Choroid plexus epithelial cell (primary cell): ENCODE measurements at places on chromosomes 3 and 15.

GRCh38 chr3:54527953-54528352 lies 399.9 kb downstream of the LRTM1 start:
- no peak for DNase-seq

- DNase-seq = no peak
Observed at GRCh38 chr3:102336130-102336529, 98.7 kb upstream of the ZPLD1 start.

GRCh38 chr3:157606011-157606851 lies 103.0 kb upstream of the VEPH1 start:
- peak; percentile 80 for DNase-seq

DNA sequence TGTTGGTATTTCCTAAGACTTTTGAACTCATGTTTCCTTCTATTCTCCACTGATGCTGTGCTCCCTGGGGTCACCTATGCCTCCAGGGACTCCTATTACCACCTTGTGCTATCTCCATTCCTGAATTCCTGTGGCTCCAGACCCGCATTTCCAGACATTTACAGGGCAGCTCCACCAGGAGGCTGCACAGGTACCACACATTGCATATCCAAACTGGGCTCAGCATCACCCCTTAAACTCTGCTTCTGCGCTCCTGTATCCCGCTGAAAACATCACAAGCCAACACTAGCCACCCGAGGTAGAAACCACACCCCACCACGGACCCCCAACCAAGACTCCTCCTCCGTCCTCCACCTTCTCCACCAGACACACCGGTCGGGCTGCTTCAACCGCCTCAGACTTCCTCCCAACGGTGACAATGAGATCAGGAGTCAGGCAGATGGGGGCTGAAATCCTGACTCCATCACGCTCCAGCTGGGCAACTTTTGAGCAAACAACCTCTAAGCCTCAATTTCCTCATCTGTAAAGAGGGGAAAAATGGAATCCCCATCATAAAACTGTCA lies 10.4 kb downstream of the TNK2 start:
- no peak for DNase-seq

DNA sequence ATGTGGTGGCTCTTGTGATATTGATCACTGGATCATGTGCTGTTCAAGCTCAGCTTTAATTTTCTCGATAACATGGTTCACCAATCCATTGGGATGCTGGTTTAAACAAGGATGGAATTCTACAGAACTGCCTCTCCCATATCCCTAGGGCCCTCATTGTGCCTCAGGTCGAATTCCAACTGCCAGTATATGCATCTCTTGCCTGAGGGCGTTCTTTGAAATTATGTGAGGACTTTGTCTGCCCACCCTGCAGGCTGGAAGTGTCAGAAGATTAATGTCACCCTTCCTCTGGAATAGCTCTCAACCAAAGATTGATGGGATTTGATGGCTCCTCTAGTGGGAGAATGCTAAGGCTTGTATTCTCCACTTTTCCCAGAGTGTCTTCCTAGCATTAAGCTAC lies 175.6 kb upstream of the GALNT15 start:
- DNase-seq = no peak

DNA sequence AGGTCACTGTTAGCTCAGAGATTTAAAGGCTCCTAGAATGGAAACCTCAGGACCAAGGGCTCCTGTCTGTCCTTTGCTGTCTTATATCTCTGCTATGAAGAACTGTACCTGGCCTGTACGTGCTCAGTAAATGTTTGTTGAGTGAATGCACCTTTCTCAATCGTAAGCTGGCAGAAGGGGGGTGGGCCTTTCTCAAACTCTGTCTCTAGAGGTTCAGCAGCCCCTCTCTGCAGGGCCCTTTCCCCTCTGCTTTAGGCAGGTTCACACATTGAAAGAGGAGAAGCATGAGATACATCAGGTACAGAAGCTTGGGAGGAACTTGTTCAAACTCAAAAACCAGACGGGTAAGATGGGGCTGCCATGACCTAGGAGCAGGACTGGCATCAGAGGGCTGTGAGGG lies 155.6 kb downstream of the GOLGA6L4 start:
- DNase-seq = no peak

- DNase-seq = peak; percentile 90
Observed at GRCh38 chr3:124846189-124846588, 41.0 kb downstream of the ITGB5 start.

DNA sequence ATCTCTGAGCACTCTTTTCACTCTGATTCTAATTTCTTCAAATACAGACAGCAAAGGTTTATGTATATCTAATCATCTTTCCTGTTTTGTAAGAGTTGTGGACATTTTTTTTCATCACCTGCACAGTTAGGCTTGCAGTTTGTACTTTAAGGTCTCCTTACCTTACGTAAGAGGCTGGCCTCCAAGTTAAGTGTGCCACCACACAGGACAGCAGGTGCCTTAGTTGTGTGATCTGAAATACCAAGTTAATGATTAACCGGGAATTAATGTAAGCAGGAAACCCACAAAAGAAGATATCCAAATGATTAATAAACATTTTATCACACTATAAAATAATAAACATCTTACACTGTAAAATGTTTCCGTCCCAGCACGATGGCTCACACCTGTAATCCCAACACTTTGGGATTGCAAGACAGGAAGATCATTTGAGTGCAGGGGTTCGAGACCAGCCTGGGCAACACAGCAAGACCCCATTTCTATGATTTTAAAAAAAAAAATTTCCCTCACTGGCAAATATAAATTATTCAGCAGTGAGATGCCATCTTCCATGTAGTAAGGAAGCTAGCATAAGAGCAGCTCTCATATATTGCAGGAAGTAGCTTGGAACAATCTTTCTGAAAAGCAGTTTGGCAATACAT lies 87.7 kb upstream of the LIMD1 start:
- DNase-seq = peak; percentile 21
